ENCODE measurements at places on chromosomes 3 and 15. TPM values are rescaled to one million over a fixed set of nuclear protein-coding genes. Genes with fewer than 3 reads are reported as not detected.

The CSNK1G1 gene
- total RNA-seq: 39.0 TPM

The TMEM207 gene
- not detected for total RNA-seq

The CCDC191 gene
- total RNA-seq: 52.5 TPM

The USP19 gene
- total RNA-seq: 87.3 TPM

The CCR9 gene
- total RNA-seq: 0.76 TPM

The AGBL1 gene
- not detected for total RNA-seq

The CLDN16 gene
- not detected for total RNA-seq

The CLDN1 gene
- not detected for total RNA-seq

The NMB gene
- 5.0 TPM for total RNA-seq

- DNase-seq: no peak
Observed at GRCh38 chr3:196707566-196707965, 4.5 kb downstream of the CEP19 start.

DNA sequence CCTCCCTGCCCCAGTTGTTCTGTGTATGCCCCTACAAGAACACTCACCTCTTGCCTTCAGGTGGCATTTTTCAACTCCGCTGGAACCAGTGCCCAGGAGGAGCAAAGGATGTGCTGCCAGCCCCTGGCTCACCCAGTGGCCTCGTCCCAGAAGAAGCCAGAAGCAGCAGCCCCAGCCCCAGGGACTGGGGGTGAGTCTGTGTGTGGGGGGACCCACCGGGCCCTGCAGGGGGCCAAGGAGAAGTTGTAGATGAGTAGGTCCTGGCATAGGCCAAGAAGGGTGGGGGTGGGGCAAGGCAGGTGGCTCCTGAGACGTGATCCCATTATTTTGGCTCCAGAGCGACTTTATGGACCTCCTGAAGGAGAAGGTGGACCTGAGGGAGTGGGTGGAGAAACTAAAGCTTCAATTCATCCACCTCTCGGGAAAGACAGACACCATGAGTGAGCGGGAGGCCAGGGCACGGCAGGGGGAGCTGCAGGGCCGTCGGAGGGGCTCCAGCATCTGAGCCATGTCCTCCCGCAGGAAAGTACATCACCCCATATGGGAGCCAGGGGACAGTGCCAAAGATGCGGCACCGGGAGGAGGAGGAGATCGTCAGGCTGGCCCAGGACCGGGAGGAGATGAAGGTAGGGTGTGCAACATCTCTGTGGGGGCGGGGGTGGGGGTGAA, 29.3 kb downstream of the NGRN start:
- no peak for DNase-seq

GRCh38 chr3:15440891-15441290, 13.5 kb downstream of the EAF1 start:
- DNase-seq: no peak

GRCh38 chr3:60294181-60294580, 957.1 kb downstream of the FHIT start:
- DNase-seq: no peak

DNA sequence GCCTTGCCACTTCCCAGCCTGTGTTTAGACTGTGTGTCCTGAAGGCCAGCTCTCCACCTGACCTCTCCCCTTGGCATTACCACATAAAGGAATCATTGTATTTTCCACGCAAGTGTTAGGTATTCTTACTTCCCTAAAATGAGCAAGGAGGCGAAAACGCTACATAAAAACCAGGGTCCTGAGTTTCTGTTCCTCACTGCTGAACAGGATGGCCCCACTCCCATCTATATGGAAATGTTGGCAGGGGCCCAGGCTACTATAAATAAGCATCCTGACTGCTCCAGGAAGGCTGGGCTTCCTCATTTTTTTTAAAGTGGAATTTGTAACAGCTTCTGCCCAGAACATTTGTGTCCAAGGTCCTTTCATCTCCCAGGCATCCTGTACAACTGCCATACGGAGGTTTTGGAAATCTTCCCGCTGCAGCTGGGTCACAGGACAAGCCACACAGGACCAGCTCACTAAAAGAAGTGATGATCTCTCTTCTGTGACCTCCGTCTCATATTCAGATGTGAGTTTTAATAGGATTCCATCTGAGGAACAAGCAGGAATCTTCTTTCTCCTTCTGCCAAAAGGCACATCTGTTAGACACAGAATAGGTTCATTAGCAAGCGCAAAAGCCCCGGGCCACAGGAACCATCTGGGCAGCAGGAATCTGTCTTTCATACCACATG, 56.4 kb upstream of the LIMD1 start:
- DNase-seq: no peak

GRCh38 chr15:83210619-83211018, 3.0 kb upstream of the HDGFL3 start:
- DNase-seq: no peak

- no peak for DNase-seq
Observed at GRCh38 chr15:70301396-70301795, 203.7 kb upstream of the TLE3 start.

DNA sequence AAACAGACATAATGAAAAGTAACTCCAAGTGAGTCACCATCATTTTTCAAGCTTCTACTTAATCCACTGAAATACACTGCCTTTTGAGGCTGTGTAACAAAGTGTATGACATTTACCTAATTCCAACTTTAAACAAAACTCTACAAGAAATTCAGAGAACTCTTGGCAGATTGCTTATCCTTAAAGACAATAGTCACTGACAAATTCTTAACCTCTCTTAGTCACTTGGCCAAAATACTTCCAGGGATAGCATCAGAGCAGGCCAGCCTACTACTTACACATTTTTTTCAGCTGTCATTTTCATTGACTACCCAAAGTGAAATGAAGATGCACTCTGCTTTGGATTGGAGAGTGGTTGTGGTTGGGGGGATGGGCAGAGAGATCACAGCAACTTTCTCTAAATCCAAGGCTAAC, 3.6 kb downstream of the WWTR1 start:
- no peak for DNase-seq

DNA sequence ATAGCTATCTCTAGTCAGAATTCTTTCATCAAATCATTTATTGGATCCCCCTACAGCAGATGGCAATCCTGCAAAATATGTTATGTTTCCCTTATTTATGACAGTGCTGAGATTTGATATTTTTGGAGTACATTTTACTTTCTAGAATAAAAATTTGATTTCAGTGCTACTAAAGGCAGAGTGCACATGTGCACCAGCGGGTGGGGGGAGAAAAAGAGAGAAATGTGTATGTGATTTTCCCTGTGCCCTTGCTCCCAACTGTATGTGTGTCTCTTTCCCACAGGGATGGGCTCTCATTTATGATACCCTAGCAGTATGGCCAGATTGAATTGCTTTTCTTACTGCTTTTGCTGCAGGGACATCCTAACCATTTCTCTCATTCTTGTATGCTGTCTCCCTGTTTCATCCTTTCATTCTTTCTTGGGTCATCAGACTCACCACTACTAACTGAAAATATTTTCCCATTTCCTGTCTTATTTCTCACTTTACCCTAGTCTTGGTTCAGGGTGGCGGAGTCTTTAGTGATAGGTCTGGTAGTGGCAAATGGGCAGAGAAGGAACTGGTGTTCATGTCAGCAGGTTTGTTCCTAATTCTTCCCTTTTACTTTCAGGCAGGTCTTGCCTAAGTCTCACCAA, 140.7 kb downstream of the TCF12 start:
- DNase-seq: no peak

- DNase-seq: no peak
Observed at GRCh38 chr15:31387479-31388118, 61.0 kb downstream of the KLF13 start.

GRCh38 chr3:33139996-33140395, 26.2 kb downstream of the CRTAP start:
- no peak for DNase-seq

DNA sequence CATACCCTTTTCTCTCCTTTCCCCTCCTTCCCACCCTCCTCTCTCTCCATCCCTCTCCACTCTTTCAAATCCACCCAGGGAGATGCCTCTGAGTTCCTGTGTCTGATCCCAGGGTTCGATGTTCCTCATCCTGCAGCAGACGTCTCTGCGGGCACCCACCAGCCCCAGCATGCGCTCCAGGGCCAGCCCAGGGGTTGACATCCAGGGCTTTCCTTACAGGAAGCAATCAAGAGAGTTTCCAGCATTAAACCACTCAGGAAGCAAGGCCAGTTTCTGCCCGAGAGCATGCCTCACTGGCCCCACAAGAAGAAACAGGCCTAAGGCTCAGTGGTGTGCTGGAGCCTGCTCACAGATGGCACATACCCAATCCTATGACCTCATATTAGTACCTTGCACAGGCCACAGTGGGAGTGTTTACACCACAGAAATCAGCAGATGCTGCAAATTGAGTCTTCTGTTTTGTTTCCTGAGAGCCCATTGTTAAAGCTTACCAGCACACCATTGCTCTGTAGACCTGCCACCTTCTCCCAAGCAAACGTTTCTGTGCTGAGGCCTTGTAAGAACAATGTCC, 13.2 kb downstream of the SLC6A1 start:
- DNase-seq: no peak

DNA sequence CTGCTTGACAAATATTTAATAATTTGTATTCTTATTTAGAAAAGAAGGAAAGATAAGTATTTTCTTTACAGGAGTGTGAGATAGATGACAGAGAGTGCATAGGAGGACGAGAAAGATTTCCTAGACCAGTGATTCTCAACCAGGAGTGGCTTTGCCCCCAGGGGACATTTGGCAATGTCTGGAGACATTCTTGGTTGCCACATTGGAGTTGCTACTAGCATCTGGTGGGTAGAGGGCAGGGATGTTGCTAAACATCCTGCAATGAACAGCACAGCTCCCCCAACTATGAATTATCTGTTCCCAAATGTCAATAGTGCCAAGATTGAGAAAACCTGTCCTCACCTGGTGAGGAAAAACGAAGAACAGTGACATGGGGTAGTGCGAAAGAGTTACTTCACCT, 30.8 kb upstream of the MINAR1 start:
- no peak for DNase-seq

DNA sequence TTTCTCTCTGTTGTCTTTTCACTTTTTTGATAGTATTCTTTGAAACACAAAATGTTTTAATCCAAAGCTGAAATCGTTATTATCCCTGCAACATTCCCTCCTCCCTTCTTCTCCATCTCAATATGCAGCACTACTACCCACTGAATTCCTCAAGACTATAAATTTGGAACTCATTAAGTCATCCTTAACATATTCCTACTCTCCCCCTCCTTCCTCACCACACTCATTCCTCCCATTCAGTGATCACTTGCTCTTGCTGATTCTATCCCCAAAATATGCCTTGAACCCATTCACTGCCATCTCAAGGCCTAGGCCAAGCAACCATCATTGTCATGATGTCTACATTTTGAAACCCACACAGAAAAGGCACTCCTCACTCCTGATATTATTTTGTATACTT, 2.4 kb upstream of the PIK3R4 start:
- DNase-seq: no peak

DNA sequence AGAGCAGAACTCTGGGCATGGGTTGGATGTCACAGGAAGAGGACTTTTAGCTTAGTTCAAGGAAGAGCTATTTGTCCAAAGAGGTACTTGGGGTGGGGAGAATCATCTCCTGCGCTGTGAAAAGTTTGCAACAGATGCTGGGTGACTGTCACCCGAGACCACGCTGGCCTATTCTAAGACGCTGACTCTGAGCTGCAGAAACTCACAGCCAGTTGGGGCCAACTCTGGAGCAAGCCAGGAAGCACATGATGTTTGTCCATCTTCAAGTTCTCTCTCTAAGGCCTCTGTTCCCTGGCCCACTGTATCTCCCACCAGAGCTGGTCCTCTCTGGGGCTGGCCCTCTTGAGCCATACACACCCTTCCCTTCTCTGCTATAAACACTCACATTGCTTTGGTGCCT, 17.9 kb upstream of the CDCP1 start:
- no peak for DNase-seq

- no peak for DNase-seq
Observed at GRCh38 chr3:187516446-187517185, 148.4 kb downstream of the RTP4 start.

DNA sequence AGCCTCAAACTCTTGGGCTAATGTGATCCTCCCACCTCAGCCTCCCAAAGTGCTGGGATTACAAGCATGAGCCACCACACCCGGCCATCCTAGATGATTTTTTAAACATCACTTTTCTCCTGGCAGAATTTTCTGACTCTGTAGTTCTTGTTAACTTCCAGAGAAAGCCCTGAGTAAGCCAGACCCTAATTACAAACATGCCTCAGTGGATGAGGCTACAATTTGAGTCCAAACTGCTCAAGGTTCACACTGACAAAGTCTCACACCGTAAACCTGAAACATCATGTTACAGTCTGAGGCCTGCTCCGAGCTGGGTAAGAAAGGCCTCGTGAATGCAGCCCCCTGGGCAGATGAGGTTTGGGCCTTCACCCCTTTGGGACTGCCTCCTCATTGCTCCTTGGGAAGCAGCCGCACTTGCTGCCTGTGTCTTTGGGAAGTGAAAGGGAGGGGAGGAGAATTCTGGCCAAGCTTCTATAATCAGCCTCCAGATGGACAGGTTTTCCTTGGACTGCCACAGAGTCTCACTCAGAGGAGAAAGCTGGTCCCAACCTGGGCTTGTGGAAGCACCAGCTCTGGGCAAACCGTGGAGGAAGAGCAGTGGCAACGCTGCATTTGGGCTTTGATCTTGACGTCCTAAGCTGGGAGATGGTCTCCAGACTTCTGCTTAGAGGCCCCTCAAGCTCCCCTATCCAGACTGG, 46.0 kb downstream of the CA12 start:
- DNase-seq: no peak

DNA sequence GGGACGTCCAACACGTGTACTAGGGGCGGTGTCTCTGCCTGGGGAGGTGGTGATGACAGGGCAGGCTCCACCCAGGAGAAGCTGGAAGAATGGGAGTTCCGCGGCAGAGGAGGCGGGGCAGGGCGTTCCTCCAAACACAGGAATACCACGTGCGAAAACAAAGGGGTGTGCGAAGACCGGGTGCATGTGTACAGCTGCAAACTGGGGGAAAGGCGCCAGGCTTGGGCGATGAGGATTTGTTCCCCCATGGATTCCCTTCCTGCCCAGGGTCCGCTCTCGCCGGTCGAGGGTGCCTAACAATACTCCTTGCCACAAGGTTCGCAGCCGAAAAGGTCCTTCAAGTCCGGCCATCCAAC, 500 bp upstream of the ZSCAN2 start:
- no peak for DNase-seq

- no peak for DNase-seq
Observed at GRCh38 chr3:39812537-39812936, 3.1 kb downstream of the MYRIP start.

DNA sequence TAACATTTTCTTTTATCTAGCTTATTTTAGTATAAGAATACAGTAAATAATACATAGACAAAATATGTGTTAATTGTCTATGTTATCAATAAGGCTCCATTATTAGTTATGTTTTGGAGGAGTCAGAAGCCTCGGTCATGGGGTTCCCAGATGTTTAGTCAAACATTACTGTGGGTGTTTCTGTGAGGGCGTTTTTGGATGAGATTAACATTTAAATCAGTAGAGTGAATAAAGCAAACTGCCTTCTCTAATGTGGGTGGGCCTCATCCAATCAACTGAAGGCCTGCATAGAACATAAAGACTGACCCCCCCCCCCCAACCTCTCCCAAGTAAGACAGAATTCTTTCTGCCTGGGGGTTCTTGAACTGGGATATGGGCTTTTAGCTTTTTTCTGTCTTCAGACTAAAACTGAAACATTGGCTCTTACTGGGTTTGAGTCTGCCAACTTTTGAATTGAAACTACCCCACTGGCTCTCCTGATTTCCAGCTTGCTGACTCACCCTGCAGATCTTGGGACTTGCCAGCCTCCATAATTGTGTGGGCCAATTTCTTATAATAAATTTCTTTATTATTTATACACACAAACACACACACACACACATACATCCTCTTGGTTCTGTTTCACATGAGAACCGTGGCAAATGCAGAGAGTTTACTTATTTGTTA, 192.0 kb downstream of the TPRG1 start:
- no peak for DNase-seq

All from B cell (primary cell).